ENCODE measurements at places on chromosomes 16 and 17.

GRCh38 chr16:82584553-82585152 is 42.1 kb upstream of the CDH13 start:
- DNase-seq = no peak

- no peak for DNase-seq
These were observed 81.3 kb downstream of the SSH2 start for GRCh38 chr17:29848737-29849136.

DNA sequence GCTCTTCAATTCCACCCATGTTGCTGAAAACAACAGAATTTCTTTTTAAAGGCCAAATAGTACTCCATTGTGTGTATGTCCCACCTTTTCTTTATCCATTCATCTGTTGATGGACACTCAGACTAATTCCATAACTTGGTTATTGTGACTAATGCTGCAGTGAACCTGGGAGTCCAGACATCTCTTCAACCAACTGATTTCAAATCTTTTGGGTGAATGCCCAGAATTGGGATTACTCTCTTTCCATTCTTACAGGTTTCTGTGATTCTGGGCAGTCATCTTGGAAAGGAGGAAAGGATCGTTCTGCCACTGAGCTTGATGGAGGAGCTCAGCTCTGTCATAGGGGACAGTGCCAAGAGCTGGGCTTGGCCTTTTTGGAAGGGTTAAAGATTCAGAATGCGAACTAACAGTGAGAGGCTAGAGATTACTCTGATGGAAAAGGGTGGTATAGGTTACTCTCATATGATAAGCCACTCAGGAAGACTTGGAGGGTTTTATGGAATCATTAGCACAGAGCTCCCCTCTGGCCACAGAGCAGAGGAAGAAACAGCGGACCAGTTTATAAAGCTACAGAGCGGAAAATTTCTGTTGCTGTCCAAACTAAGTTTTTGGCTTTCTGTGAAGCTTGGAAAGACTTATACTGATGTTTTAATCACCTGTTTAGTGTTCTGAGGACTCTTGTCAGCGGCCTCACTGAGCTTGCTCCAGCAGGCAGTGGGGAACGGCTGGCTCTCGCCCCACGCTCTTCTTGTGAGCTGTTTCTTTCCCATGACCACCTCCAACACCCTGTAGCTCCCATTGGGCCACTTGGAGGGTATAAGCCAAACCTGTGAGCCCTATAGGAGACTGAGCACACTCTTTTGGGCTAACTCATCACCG is 48.3 kb downstream of the HIC1 start:
- DNase-seq = no peak

- no peak for DNase-seq
These were observed 16.3 kb downstream of the KANSL1 start for GRCh38 chr17:46176975-46177374.

- DNase-seq = no peak
These were observed 1.7 kb downstream of the MAP2K3 start for GRCh38 chr17:21286066-21286770.

DNA sequence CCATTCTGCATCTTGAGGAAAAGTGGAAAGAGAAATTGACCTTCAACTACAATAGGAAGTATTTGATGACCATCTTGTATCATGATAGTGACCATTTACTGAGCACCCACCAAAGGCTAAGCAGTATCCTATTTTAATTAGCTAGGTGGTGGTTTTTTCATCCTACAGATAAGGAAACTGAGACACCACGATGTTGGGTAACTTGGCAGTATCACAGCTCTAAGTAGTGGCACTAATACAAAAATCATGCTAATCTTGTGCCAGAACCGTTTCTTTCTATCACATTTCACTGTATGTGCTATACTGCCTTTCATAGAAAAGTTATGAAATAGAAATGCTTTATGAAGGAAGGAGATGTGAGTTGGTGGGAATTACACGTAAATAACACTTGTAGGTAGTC is 2.3 kb downstream of the EVI2B start:
- DNase-seq = no peak
